Stimulated activated CD4-positive, alpha-beta T cell treated with anti-CD3 and anti-CD28 coated beads, TNF-alpha, amount 100 ng/mL, for 1 hour (primary cell): ENCODE measurements at places on chromosomes 2 and 18.

- DNase-seq = no peak
Measured at GRCh38 chr18:54845787-54846186, 17.5 kb downstream of the RAB27B start.

GRCh38 chr2:42092084-42092996 lies 44.5 kb downstream of the PKDCC start:
- DNase-seq = no peak

DNA sequence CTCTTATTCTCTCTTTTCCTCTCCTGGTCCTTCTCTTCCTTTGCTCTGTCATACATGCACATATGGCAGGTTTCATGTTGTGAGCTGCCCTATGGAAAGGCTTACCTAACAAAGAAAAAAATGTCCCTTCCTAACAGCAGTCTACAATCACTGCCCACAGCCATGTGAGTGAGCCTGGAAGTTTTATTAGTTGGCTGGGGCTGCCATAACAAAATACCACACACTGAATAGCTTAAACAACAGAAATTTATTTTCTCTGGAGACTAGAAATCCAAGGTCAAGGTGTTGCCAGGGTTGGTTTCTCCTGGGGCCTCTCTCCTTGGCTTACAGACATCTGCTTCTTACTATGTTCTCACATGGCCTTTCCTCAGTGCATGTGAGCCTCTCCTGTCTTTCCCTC lies 142.1 kb downstream of the TRIB2 start:
- no peak for DNase-seq

DNA sequence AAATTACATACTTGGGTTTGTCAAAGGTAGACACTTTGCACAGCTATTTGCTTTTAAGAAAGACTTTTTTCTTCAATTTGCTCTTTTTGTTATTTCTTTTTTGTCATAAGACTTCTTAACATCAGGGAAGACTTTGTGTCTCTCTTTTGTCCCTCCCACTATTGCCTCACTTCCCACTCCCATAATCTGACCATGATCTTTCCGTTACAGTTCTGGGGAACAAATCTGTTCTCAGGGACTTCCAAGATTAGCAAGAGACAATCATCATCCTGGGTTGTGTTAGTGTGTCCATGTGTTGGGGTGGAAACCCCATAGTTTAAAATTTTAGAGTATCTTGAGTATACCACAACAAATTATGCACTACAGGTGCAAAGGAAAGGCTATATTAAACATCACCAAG lies 75.3 kb downstream of the REV1 start:
- DNase-seq = no peak

GRCh38 chr2:161651547-161651946 lies 27.3 kb downstream of the SLC4A10 start:
- no peak for DNase-seq

- no peak for DNase-seq
Measured at GRCh38 chr2:73827018-73827417, 1.7 kb upstream of the STAMBP start.

DNA sequence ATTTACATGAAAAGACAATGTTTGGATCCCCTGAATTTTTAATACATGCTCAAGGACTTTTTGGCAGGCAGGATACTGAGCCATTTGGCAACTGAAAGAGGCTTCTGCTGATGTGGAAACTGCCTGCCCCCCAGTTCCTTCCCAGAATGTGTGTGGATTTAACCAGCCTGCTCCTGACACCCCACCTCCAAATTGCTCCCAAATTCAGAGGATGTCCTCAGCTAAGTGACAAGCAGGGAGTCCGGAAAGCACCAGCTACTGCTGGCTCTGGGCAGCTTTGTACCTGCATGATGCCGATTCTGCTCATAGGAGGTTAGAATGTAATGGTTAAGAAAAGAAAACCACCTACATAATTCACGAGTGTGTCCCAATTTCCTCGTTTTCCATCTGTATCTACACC lies 197.5 kb downstream of the CDH20 start:
- DNase-seq = no peak
